ENCODE measurements at places on chromosomes 4 and X.

GRCh38 chr4:141311246-141312204 is 90.8 kb downstream of the ZNF330 start:
- DNase-seq: peak; percentile 71

- DNase-seq: no peak
Measured at GRCh38 chrX:1354036-1355019, 17.7 kb downstream of the IL3RA start.

GRCh38 chr4:126081336-126081735 is 766.6 kb downstream of the FAT4 start:
- no peak for DNase-seq

DNA sequence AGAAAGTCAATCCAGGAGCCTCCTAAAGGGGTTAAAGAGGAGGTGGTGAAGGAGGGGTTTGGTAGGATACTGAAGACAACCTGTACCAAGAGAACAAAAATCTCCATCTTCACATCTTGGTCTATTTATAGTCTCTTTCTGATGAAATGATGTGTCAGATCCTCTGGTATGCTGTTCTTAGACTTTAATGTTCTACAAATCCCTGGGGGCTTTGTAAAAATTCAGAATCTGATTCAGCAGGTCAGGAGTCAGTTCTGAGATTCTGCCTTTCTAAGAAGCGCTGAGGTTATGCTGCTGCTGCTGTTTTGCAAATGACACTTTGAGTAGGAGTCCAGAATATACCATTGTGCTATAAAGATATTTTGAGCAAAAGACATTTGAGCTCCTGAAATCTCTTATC is 172.9 kb upstream of the GLRA2 start:
- DNase-seq: no peak

DNA sequence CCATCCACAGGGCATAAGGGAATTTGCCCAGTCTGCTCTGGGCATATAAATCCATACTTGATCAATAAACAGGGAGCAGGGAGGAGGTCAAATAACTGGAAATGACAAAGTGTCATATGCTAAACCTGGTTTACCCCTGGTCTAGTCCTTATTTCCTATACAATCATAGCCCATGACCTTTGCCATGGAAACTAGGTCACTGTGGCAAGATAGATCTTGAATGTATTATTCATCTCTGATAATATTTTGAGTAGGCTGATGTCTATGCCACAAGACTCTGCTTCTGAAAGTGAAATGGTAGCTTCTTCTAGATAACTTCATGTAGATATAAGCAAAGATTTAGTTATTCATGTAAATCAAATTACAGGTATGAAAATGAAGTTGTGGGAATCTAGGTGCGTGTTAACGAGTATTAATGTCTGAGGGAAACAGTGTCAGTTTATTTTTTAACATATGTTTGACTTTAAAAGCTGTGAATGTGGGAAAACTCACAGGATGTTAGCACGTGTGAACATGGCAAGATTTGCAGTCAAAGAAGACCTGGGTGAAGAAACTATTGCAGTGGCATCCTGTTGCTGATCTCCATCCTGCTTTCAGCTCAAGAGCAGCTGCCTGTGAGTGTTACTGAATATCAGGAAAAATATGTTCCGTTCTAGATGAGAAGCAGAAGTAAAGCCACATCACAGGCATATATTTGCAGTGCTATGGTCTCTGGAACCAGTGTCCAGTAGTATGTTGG is 81.8 kb upstream of the NDP start:
- no peak for DNase-seq

GRCh38 chr4:72442715-72443114 is 126.3 kb downstream of the ADAMTS3 start:
- no peak for DNase-seq

GRCh38 chrX:51144828-51145442 is 187.7 kb upstream of the NUDT10 start:
- DNase-seq: peak; percentile 51

- DNase-seq: no peak
Measured at GRCh38 chr4:1297456-1298325, 8.0 kb downstream of the MAEA start.

DNA sequence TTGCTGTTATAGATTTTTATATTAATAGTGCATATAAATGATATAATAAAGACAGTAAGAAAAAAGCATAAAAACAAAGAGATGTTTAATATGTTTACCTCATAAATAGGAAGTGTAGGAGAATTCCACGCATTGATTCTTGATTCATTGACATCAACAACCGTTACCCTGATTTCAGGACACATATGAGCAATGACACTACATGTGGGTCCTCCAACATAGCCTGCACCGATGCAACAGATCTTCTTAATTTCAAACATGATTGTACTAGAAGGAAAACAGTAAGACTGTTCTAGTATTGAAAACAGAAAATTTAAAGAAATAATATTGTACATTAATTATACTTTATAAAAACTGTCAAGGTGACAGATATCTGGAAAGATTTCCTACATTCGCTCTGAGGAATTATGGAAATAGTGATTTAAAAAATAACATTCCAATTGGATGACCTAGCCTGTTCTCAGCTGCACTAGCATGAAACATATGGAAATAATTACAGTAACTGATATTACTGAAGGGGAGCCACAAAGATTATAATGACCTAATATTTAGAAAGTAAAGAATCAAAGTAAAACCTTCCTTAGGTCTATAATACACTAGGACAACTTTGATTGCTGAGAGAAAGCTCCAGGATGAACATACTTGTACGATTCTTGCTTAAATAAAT is 5.9 kb downstream of the UGDH start:
- no peak for DNase-seq
